ENCODE measurements at places on chromosomes 13 and 19. TPM values are rescaled to one million over a fixed set of nuclear protein-coding genes. Genes with fewer than 3 reads are reported as not detected.

ZNF841 gene
- 33.3 TPM for total RNA-seq

ATP8A2 gene
- 0.39 TPM for total RNA-seq

IGFL2 gene
- total RNA-seq = not detected

BEST2 gene
- not detected for total RNA-seq

ANGPTL8 gene
- not detected for total RNA-seq

SHISA7 gene
- not detected for total RNA-seq

TDRD12 gene
- total RNA-seq = 0.61 TPM

SYCN gene
- total RNA-seq = not detected

TSKS gene
- 0.60 TPM for total RNA-seq

NALCN gene
- total RNA-seq = not detected

PEG3 gene
- total RNA-seq = 1.5 TPM

ZNF471 gene
- total RNA-seq = 3.5 TPM

SSC5D gene
- total RNA-seq = 0.60 TPM

ERICH4 gene
- total RNA-seq = not detected

SYDE1 gene
- total RNA-seq = 0.20 TPM

CACNG7 gene
- not detected for total RNA-seq
